H9 (cell line): ENCODE measurements at places on chromosomes 11 and 22. TPM values are rescaled to one million over a fixed set of nuclear protein-coding genes. Genes with fewer than 3 reads are reported as not detected.

- H3K4me1 ChIP-seq, result no peaks in the 10 kb centered on the region
- no peak overlapping the region for H3K27ac ChIP-seq
- H3K36me3 ChIP-seq, result no peaks in the 10 kb centered on the region
- H3K4me3 ChIP-seq, result no peak overlapping the region
- no peak for DNase-seq
Measured at GRCh38 chr11:120219232-120219937, 8.6 kb downstream of the OAF start.

DNA sequence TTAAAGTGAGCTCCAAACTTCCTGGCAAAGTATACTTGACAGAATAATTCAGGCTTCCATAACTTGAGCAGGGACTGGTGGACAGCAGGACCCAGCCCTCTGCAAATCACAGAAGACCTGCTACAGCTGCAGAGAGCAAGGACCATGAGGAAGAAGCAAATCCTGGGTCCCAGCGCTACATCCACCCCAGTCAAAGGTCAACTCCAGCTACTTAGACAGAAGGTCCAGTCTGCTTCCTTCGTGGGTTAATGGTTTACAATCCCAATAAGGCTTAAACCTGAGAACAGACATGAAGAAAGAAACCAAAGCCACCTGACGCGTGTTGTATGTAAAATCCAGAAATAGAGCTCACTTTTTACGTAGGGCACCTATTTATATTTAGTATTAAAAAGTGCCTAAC lies 57.7 kb downstream of the SHANK2 start:
- H3K36me3 ChIP-seq, result peaks cover 12% of the 10 kb centered on the region
- DNase-seq, result no peak
- no peak overlapping the region for H3K27ac ChIP-seq
- H3K4me1 ChIP-seq, result peaks cover 2% of the 10 kb centered on the region; the same call in 1 of the 2 replicates

DNA sequence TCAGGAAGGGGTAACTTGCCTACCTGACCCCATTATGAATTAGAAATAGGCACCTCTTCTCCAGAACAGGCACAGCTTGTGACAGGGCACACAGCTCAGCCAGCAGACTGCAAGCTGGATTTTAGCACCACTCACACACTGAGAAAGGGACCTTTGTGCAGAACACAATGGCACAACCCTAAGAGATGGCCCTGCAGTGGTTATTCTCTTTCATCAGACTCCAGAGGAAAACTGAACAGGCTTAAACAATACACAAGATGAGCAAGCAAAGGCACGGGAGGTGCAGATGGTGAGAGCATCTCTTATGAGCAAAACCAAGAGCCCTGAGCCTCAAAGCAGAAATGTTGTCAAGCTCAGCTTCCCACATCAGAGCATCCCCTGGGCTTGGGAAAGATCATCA lies 93.8 kb upstream of the LRRC55 start:
- H3K4me3 ChIP-seq, result no peak overlapping the region
- H3K4me1 ChIP-seq, result peaks cover 4% of the 10 kb centered on the region; the same call in 1 of the 2 replicates
- no peaks in the 10 kb centered on the region; the same call in 2 of the 3 replicates for H3K36me3 ChIP-seq

GRCh38 chr11:66957971-66958231 lies 282 bp downstream of the PC start:
- H3K27ac ChIP-seq, result no peak overlapping the region
- no peaks in the 10 kb centered on the region; the same call in 1 of the 2 replicates for H3K4me1 ChIP-seq
- no peaks in the 10 kb centered on the region for H3K27me3 ChIP-seq

DNA sequence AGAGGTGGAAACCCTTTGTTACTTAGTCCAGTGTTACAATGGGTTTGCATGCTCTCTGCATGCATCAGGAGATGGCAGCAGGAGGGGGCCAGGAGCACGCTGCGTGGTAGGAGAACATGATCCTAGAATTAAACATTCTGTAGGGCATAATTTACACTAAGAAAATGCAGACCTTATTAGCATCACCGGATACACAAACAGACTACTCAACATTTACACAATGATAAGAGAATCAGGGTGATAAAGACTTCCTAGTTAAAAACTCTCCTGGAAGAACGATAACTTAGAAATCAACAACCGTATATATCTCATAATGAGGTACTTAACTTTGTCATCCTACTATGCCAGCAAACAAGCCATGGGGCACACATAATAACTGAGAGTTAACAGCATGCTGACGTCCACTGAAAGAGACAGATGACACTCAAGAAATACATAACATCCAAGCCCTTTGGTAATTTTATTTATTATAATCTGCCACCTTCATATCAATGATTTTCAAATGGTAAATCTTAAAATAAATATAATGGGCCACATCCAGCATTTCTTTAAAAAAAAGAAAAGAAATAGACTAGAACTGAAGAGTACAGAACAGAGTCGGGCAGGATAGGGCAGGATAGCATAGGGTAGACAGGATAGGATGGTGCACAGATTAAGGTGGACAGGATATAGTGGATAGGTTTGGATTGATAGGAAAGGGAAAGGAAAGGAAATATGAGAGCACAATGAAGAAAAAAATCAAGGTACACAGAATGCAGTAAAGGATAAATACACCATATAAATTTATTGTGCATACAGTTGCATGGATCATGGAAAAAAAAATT lies 27.5 kb downstream of the CADM1 start:
- H3K27ac ChIP-seq, result no peak overlapping the region
- DNase-seq, result no peak
- H3K27me3 ChIP-seq, result peaks cover 2% of the 10 kb centered on the region; the same call in 1 of the 2 replicates
- H3K4me3 ChIP-seq, result no peak overlapping the region

GRCh38 chr11:1457326-1457680 lies 29.3 kb downstream of the MOB2 start:
- H3K4me3 ChIP-seq, result no peak overlapping the region
- DNase-seq, result no peak
- H3K36me3 ChIP-seq, result 0 out of 2 replicates have a peak, but pooled peaks cover 5% of the 10 kb centered on the region
- H3K4me1 ChIP-seq, result no peaks in the 10 kb centered on the region
- H3K27ac ChIP-seq, result no peak overlapping the region

DNA sequence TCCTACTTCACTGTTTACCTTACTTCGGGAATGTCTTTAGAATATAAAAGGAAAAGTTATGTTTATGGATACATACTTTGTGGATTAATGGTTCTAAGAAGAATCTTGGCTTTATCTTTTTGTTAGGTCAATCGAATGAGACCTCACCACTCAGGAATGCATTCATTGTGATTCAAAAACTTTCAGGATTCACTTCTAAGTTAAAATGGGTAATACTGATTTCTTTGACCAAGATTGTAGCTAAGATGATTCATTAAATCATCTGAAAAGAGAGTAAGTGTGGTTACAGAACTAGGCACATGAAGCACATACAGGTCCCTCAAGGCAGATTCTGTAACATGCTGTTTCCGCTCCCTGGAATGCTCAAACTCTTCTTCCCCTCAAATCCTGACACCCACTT lies 716.4 kb downstream of the KCNA4 start:
- H3K4me1 ChIP-seq, result no peaks in the 10 kb centered on the region
- no peaks in the 10 kb centered on the region for H3K36me3 ChIP-seq
- H3K4me3 ChIP-seq, result no peak overlapping the region
- H3K27me3 ChIP-seq, result no peaks in the 10 kb centered on the region
- DNase-seq, result no peak

GRCh38 chr11:1505480-1505879 lies 18.9 kb upstream of the MOB2 start:
- H3K4me1 ChIP-seq, result peaks cover 2% of the 10 kb centered on the region; the same call in 1 of the 2 replicates
- no peak overlapping the region for H3K27ac ChIP-seq
- no peaks in the 10 kb centered on the region; the same call in 1 of the 2 replicates for H3K36me3 ChIP-seq
- no peak overlapping the region for H3K4me3 ChIP-seq
- DNase-seq, result peak; percentile 67

DNA sequence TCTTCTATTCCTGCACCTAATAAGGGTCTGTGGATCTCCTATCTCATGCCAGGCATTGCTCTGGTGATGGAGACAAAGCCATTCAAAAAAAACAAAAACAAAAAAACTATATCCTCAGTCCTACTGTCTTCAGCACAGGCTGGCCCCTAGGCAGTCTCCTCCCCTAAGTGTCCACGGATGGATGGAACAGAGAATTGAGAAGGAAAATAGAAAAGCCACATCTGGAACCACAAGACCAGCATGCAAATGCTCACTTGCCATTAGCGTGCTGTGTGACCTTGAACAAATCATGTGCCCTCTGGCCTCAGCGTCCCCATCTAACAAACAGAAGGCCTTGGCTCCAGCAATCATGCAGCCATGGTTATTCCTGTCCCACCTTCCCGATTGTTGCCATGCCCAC lies 32.7 kb upstream of the CD82 start:
- H3K27ac ChIP-seq, result no peak overlapping the region
- no peak for DNase-seq
- H3K36me3 ChIP-seq, result no peaks in the 10 kb centered on the region
- H3K4me3 ChIP-seq, result no peak overlapping the region
- H3K4me1 ChIP-seq, result no peaks in the 10 kb centered on the region

- H3K27ac ChIP-seq, result no peak overlapping the region
- no peaks in the 10 kb centered on the region for H3K27me3 ChIP-seq
- peaks cover 10% of the 10 kb centered on the region for H3K36me3 ChIP-seq
Measured at GRCh38 chr11:66857234-66857926, 516 bp downstream of the LRFN4 start.

- no peak for DNase-seq
- H3K27ac ChIP-seq, result no peak overlapping the region
- H3K4me3 ChIP-seq, result no peak overlapping the region
- 0 out of 2 replicates have a peak, but pooled peaks cover 3% of the 10 kb centered on the region for H3K36me3 ChIP-seq
Measured at GRCh38 chr11:58564231-58564630, 11.4 kb downstream of the LPXN start.

GRCh38 chr22:32103658-32104315 lies 55.3 kb downstream of the C22orf42 start:
- no peaks in the 10 kb centered on the region for H3K27me3 ChIP-seq
- no peak overlapping the region for H3K27ac ChIP-seq
- H3K4me1 ChIP-seq, result no peaks in the 10 kb centered on the region
- H3K4me3 ChIP-seq, result no peak overlapping the region
- no peak for DNase-seq

GRCh38 chr11:61771985-61772455 lies 19.6 kb downstream of the MYRF start:
- H3K27me3 ChIP-seq, result no peaks in the 10 kb centered on the region
- no peak overlapping the region for H3K27ac ChIP-seq
- H3K4me1 ChIP-seq, result no peaks in the 10 kb centered on the region
- no peak overlapping the region for H3K4me3 ChIP-seq
- DNase-seq, result peak; percentile 75

DNA sequence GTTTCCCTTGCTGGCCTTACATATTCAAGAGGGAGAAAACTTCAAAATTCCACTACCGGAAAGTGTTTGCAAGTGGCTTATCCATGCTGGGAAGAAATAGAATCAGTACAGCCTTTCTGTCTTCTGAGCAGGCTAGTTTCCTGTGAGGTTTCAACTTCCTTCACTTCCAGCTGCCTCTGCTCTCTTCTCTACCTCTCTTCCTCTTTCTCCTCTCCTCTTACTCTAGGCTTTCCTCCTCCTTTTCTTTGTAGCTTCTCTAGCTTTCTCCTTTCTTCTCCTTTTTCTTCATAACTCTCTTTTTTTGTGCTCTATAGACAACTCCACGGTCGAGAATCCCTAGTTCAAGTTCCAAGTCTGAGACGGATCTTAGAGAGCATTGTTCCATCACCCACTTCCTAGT lies 421.8 kb downstream of the ETS1 start:
- no peak overlapping the region for H3K4me3 ChIP-seq
- no peaks in the 10 kb centered on the region for H3K27me3 ChIP-seq
- no peak overlapping the region for H3K27ac ChIP-seq
- no peaks in the 10 kb centered on the region for H3K4me1 ChIP-seq

DNA sequence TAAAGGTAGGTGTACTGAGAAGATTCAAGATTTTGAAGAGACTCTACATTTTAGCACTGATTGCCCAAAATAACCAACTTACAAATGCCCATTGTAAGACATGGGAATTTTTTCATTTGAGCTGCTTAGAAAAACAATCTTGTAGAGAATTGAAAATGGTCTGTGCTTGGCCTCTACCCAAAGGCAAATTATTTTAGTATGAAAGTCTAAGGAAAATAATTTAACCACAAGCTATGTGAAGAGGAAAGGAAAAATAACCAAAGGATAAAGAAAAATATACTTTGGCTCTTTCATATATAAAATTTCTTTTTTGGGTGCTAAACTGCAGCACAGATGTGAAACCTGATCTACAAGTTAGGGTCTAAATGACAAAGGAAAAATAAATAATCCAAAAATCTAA lies 54.9 kb downstream of the ME3 start:
- H3K27ac ChIP-seq, result no peak overlapping the region
- H3K27me3 ChIP-seq, result no peaks in the 10 kb centered on the region
- no peaks in the 10 kb centered on the region; the same call in 1 of the 2 replicates for H3K4me1 ChIP-seq
- no peak for DNase-seq

DNA sequence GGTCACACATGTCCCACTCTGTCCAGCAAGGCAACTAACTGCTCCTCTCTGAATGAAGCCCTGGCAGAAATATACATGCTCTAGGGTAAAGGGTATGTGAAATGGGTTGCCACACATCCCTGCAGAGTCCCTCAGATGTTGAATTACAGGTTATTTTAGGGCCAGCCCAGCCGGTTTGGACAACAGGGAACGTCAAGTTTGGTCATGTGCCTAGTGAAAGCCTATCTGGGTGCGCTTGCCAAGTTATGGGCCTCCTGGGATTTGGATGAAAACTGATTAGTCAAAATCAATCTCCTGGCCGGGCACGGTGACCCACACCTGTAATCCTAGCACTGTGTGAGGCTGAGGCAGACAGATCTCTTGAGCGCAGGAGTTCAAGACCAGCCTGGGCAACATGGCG lies 10.4 kb downstream of the AP1B1 start:
- H3K27ac ChIP-seq, result no peak overlapping the region
- no peaks in the 10 kb centered on the region for H3K27me3 ChIP-seq
- no peaks in the 10 kb centered on the region for H3K4me1 ChIP-seq
- peaks cover 25% of the 10 kb centered on the region for H3K36me3 ChIP-seq
- no peak overlapping the region for H3K4me3 ChIP-seq
- no peak for DNase-seq

- peaks cover 5% of the 10 kb centered on the region; the same call in 1 of the 2 replicates for H3K27me3 ChIP-seq
- no peak overlapping the region for H3K27ac ChIP-seq
- no peaks in the 10 kb centered on the region for H3K4me1 ChIP-seq
- peak overlapping the region; percentile 67 for H3K4me3 ChIP-seq
- no peaks in the 10 kb centered on the region for H3K36me3 ChIP-seq
Measured at GRCh38 chr11:26522912-26523610, 49.0 kb downstream of the MUC15 start.

- no peak overlapping the region for H3K4me3 ChIP-seq
- H3K4me1 ChIP-seq, result no peaks in the 10 kb centered on the region
- peaks cover 34% of the 10 kb centered on the region for H3K36me3 ChIP-seq
- no peak overlapping the region for H3K27ac ChIP-seq
- DNase-seq, result no peak
Measured at GRCh38 chr11:71474141-71474770, 21.3 kb downstream of the NADSYN1 start.

Gene OR52I2
- not detected in 2 replicates for total RNA-seq

Gene PTPMT1
- 66.0 and 72.9 TPM in 2 replicates for total RNA-seq

Gene RASGRP2
- 24.0 and 26.9 TPM in 2 replicates for total RNA-seq

Gene SYTL2
- 5.0 and 5.2 TPM in 2 replicates for total RNA-seq

Gene ADORA2A
- total RNA-seq, result 3.5 and 3.9 TPM in 2 replicates

Gene CHRDL2
- total RNA-seq, result 0.33 and 0.39 TPM in 2 replicates

Gene FZD4
- 3.9 and 4.5 TPM in 2 replicates for total RNA-seq

Gene VSIG10L2
- not detected in 2 replicates for total RNA-seq

Gene GP1BB
- 2.4 and 3.4 TPM in 2 replicates for total RNA-seq

Gene FAM111B
- total RNA-seq, result 31.9 and 35.0 TPM in 2 replicates

Gene OTOG
- total RNA-seq, result 0.35 and 0.86 TPM in 2 replicates

Gene ARHGAP8
- 29.3 and 35.4 TPM in 2 replicates for total RNA-seq

Gene DRD2
- total RNA-seq, result 0.44 TPM in 1 of 2 replicates, not detected in the other
